ENCODE measurements at places on chromosomes 12 and 14.

DNA sequence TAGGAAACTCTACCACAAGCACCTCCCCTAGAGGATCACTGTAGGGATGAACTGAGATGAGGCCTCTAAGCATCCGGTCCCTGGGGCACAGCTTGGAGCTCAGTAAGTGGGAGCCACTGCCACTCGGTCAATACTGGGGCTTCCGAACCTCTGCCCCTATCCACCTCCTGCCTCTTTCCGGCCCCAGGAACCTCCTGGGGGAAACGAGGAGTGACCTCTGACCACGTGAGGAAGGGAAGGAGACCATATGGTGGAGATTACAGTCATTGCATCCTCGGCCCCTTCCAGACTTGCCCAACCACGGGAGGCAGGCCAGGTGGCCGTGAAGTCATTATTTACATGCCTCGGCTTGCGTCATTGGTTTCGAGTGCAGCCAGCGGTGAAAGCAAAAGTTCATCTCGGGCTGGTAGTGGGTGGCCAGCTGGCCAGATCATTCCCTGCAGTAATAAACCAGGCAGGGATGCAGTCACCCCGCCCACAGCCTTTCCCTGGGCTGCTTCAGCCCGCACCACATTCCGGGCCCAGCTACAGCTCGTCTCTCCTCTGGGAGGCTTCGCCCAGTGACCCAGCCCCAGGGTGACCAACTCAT lies 65.4 kb downstream of the C14orf132 start:
- DNase-seq = peak; percentile 92

DNA sequence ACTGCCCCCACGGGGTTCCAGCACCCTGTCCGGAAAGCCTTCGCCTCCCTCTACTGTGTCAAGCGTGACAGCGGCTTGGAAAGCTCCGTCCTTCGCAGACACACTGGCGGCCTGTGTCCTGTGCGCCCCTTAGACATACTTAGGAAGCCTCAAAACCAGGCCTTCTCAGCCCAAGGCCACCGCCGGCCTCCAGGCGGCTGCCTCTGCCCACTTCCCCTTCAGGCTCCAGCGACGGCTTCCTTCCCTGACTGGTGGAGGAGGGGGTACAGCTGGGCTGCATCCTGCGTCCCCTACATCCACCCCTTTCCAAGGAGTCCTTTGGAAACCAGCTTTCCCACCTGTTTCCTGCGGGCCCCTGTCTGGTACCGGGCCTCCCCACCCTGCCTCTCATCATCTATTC lies 2.5 kb upstream of the CACNA2D4 start:
- no peak for DNase-seq

DNA sequence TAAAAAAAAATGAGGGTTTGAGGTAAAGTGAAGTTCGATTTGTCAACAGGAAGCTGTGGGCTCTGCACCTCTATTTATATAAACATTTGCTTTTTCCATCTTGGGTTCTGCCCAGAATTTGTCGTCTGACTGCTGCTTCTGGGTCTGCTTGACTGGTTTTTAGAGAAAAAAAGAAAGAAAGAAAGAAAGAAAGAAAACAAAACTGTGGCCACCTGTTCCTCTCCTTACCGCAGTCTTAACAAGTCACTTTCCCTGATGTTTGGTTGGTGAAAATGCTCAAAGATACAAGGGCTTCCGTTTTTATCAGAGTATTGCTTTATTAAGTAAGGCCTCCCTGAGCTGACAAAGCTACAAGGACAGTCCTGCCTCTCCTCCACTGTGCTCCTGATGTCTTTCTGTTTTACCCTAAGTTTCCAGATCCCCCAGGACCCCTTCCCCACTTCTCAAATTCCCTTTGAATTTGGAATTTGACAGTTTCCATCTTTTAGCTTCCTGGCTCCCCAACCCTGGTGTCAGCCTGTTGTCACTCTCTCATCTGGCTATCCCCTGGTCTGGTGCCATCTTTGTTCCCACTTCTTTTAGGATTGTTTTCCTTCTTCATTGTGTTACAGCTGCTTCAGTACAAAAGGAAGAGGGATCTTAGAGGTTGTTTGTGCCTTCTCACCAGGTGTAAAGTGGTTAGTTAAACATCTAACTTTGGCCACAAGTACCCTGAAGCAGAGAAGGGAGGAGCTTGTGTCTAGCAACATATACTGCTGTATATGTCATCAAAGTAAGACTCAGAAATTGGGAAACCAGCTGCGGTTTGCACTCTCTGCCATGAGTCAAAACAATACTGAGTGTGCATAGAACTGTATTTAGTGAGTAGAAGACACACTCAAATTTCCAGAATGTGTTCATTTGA lies 18.0 kb downstream of the MFAP5 start:
- no peak for DNase-seq

DNA sequence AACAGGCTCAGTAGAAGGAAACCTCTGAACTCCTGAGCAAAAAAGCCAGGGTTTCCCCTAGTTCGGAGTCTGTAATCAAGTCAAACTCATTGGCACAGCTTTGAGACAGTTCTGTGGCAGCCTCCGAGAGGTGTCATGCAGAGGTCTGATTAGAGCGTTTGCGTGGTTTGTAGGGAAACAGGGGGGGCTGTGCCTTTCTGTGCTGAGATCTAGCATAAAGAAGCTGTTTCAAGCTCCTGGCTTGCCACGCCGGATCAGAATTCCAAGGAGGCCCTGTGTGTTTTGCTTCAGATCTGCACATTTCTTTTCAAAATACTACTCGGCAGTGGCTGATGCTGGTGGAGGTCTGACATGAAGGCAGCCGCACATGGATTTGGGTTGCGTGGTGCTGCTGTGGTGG lies 1.7 kb downstream of the CABP1 start:
- DNase-seq = no peak

- no peak for DNase-seq
Observed at GRCh38 chr12:104747330-104747729, 210.8 kb downstream of the SLC41A2 start.
